ENCODE measurements at places on chromosomes 6 and 20. TPM values are rescaled to one million over a fixed set of nuclear protein-coding genes. Genes with fewer than 3 reads are reported as not detected.

Gene DLL1
- 0.36 TPM for total RNA-seq

Gene TSBP1
- total RNA-seq, result not detected

Gene WFDC10B
- not detected for total RNA-seq

Gene TSPO2
- not detected for total RNA-seq

Gene PLN
- 0.36 TPM for total RNA-seq

Gene IL17A
- total RNA-seq, result not detected

GRCh38 chr20:23092384-23092756 lies 6.2 kb upstream of the CD93 start:
- no peak for DNase-seq

GRCh38 chr6:167767715-167768107 lies 59.0 kb upstream of the AFDN start:
- peak; percentile 25 for DNase-seq

GRCh38 chr6:42354702-42355101 lies 97.0 kb downstream of the TRERF1 start:
- no peak for DNase-seq

GRCh38 chr6:100257793-100258395 lies 206.8 kb downstream of the SIM1 start:
- DNase-seq, result no peak

DNA sequence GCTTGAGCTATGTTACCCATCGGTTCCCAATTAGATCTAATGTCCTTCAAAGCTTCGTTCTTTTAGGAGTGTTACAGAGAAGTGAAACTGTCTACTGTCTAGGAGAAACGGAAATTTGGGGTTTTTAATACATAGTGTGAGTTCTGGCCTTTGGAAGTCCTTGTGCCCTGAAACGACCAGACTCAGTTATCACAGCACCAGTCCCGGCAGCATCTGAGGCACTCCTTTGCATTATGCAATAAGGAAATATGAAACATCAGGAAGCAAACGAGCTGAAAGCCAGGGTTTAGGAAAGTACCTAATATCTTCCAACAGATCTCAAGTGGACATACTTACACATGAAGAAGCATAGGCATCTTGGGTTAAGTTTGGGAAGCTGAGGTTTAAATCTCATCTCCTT lies 61.8 kb upstream of the ADGRF1 start:
- no peak for DNase-seq

DNA sequence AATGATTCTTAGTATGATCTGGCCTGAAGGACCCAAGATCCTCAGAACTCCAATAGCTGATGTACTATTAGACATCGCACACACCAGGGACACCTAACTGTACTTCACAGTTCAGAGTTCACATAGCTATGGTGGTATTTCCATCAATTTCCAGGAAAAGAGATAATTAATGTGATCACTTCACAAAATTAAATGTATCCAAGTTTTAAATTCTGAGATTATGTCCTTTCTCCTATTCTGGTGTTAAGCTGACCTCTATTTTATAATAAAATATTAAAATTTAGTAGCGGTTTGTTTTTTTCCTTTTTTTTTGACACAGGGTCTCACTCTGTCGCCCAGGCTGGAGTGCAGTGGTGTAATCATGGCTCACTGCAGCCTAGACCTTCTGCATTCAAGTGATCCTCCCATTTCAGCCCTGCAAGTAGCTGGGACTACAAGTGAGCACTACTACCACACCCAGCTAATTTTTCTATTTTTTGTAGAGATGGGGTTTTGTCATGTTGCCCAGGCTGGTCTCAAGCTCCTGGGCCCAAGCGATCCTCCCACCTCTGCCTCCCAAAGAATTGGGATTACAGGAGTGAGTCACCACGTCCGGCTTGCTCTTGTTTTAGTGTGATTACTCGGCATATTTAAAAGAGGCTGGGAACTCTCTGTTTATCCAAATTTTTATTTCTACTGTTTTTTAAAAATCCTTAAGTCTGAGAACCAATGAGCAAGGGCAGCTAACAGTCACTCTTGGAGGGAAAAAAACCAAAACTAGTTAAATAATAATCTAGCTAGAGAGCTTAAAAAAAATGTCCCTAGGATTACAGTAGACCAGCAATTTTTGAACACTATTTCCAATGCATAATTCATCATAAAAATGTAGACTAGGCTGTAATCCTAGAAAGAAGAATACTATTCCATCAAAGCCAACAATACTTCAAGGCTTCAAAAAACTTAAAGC lies 16.0 kb downstream of the KIF13A start:
- peak; percentile 22 for DNase-seq

- no peak for DNase-seq
These were observed 11.8 kb downstream of the CST7 start for GRCh38 chr20:24960861-24961260.

GRCh38 chr6:121694389-121694788 lies 258.9 kb downstream of the GJA1 start:
- DNase-seq, result no peak

- no peak for DNase-seq
These were observed 6.7 kb upstream of the CLIC5 start for GRCh38 chr6:46022106-46022948.

DNA sequence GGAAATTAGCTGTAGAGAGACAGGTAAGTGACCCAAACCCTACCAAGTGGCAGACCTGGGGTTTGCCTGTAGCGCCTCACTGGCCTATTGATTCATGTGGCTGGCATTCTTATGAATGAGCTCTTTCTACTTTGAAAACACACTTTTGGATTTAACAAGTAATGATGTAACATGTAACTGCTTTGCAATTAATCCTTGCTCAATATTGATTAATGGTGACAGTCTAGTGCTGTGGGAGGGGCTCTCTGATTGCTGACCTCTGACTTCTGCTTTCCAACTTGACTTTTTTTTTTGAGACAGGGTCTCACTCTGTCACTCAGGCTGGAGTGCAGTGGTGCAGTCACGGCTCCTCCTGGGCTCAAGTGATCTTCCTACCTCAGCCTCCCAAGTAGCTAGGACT lies 82.7 kb downstream of the TIAM2 start:
- no peak for DNase-seq

GRCh38 chr6:130796313-130796905 lies 30.8 kb upstream of the SMLR1 start:
- DNase-seq, result peak; percentile 80

- peak; percentile 38 for DNase-seq
These were observed 40.0 kb downstream of the RRBP1 start for GRCh38 chr20:17641993-17642392.

- no peak for DNase-seq
These were observed 32.6 kb downstream of the MYT1 start for GRCh38 chr20:64196847-64197306.

GRCh38 chr6:89928604-89929003 lies 34.3 kb downstream of the GJA10 start:
- DNase-seq, result peak; percentile 58

- DNase-seq, result no peak
These were observed 91.4 kb upstream of the RNF217 start for GRCh38 chr6:124870611-124871459.

- no peak for DNase-seq
These were observed 82.9 kb downstream of the SCML4 start for GRCh38 chr6:107741191-107741680.

GRCh38 chr6:73943411-73943810 lies 247.4 kb downstream of the CD109 start:
- DNase-seq, result no peak

- DNase-seq, result no peak
These were observed 108.2 kb downstream of the THBS2 start for GRCh38 chr6:169145496-169145895.
